Caco-2 (cell line): ENCODE measurements at places on chromosomes 5 and 9.

- peak; percentile 97 for DNase-seq
Measured at GRCh38 chr9:129036241-129036922, at the start of gene MIGA2. Gene MIGA2 (plus strand): TSS chr9:129036626. CDS start chr9:129040595, 3,969 bp downstream.

DNA sequence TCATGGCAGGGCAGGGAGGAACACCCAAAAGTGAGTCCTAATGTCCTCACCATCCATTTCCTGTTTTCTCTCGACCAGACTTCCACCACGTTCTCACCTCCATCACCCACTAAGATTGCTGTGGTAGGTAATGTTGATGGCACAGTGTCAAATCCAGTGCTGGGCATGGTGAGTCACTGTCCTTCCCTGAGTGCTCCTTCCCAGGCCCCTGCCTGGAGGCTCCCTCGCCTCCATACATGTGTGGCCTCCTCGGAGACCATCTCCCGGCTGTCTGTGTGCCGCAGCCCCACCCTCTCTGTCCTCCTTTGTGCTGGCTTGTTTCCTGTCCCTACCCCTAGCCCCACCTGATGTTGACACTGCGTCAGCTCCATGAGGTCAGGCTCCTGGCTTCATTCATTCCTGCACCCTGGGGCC, 177.5 kb downstream of the SYK start:
- DNase-seq = no peak

- no peak for DNase-seq
Measured at GRCh38 chr5:164132358-164132757, 626.9 kb downstream of the MAT2B start.

DNA sequence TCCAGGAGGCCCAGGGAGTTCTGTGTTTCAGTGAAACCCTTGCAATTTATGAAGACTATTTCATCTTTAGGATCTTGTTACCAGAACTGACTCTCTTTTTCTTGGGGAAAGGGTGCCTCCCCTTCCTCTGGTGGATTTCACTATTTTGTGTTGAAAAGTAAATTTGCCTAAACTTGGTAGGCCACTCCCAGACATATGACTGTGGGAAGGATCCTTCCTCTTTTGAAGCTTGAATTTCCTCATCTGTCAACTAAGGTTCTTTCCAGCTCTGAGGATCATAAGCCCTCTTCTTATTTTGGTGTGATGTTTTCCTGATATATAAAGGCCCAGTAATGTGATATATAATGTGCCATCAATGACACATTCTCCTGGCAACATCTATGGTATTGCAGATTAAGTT, 59.1 kb upstream of the ZFAND5 start:
- no peak for DNase-seq

DNA sequence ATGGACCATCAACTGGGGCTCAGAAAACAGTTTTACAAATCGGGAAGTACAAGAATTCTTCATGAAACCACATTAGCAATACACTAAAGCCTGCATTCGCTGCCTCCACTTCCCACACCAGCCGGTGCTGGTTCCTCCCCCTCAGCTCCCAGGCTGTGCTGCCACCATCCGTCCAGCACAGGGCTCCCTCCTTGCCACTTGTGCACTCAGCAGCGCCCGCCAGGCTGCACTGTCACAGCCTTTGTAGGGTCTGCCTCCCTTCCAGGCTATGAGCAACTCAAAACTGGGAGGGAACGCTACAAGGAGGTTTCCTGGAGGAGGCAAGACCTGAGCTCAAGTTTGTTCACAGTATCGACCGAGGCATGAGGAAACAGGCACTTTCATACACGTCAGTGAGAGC, 7.7 kb downstream of the MAPK9 start:
- no peak for DNase-seq

DNA sequence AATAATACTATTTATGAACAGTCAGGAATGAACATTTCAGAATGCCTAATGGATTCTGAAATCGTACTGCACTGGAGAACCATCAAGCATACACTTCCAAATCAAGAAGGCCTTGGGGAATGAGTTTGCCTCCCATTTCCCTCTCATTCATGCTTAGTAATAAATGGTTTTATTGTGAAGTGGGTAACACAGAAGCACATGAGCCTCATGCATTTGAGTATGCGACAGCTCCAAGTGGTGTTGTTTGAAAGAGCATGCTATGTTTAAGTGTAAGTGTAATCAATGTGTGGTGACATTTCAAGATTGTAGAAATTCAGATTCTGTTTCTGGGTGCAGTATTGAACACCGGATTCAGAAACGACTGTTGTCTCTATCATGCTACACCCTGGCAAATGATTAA, 60.0 kb downstream of the SGCD start:
- no peak for DNase-seq

- DNase-seq = no peak
Measured at GRCh38 chr5:84650429-84650828, 265.7 kb upstream of the EDIL3 start.

- peak; percentile 92 for DNase-seq
Measured at GRCh38 chr9:114082017-114082762, 4.1 kb upstream of the AMBP start.

DNA sequence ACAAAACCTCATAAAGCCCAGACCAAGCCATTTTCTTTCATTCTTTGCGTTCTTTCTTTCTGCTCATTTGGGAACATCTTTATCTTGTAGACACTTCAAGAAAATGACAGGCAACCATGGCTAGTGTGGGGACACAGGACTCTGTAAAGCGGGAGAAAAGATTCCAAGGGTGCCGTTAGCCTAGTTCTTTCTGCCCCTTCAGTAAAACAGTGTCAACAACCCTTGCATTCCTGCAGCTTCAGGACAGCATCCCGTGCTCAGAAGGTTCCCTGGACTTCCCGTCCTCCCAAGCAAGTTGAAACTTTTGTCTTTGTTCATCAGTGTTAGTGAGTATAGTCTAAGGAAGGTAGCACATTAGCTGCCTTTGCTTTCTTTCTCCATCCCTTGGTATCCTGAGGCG, 41.9 kb downstream of the TAS2R1 start:
- no peak for DNase-seq

DNA sequence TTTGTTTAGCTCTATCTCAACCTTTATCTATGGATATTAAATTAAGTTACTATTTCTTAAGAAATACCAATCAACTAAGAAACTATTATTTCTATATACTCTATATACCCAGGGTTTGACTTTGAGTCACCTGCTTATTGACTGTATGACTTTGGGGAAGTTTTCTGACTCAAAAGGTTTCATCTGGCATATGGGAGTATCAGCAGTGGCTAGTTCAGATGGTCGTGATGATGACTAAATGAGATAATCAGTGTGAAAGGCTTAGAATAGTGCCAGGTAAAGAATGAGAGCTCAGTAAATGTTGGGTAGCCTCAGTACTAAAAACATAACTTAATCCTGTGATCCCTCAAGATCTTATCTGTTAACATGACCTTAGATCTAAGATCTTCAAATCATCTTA, 179.7 kb upstream of the ISL1 start:
- no peak for DNase-seq

GRCh38 chr5:41094871-41095270, 23.7 kb upstream of the MROH2B start:
- DNase-seq = no peak

GRCh38 chr5:17113174-17113958, 104.1 kb upstream of the BASP1 start:
- no peak for DNase-seq

GRCh38 chr5:68738236-68738635, 355.6 kb upstream of the SLC30A5 start:
- DNase-seq = no peak

DNA sequence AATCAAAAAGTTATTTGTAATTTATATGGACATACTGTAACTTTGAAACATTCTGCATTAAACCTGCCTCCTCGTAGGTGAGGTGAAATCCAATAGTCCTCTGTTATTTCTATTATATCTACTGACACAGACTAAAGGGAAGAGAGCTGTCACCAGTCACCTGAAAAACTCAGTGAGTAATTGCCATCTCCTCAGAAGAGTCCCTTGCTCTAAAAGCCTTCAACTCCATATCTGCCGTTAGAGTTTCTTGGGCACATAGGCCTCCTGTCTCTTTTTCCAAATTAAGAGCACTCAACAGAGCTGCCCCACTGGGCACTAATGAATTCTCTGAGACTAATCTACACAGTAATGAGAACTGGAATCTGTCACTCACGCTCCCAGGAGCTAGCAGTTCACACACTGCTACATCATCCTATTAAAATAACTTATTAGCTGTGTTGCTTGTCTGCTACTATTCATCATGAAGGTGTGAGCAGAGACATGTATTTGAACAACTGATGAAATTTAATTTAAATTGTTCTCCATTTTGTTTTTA, 67.3 kb upstream of the VCAN start:
- DNase-seq = no peak

GRCh38 chr5:175275748-175276147, 168.2 kb downstream of the DRD1 start:
- no peak for DNase-seq

DNA sequence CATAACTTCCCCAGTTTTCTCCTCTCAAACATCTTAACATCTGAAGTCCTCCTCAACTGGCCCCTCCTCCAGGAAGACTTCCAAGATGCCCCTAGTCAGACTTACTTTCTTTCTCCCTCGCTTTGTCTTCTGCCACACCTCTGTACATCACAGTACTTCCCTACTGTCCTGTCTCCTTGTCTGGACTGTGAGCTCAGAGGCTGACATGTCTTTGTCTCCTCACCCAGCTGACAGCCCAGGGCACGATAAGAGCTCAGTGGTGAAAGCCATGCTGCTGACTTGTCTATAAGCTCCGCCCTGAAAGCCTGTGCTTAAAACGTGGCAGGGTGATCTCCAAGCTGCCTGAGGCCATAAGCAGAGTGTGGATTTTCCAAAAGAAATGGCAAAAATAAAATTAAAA, 33.0 kb upstream of the SLC25A51 start:
- no peak for DNase-seq

DNA sequence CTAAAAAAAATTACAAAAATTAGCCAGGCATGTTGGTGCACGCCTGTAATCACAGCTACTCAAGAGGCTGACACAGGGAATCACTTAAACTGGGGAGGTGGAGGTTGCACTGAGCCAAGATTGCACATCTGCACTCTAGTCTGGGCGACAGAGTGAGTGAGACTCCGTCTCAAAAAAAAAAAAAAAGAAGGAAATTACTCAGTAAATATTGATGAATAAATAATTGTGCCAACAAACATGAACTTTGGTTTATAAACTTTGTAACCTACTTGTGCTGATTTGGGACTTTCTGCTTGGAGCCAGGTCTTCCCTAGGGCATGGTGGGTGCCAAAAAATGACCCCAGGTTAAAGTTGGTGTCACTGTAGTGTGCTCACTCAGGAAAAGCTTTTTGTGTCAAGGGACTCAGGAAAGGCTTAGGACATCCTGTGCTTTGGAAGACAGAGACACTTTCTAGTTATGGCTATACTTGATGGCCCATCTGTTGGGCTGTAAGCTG, 19.0 kb downstream of the ABLIM3 start:
- DNase-seq = no peak
